ENCODE measurements at places on chromosomes 6 and 20. TPM values are rescaled to one million over a fixed set of nuclear protein-coding genes. Genes with fewer than 3 reads are reported as not detected.

The RFX6 gene
- not detected for polyA plus RNA-seq

The HUS1B gene
- polyA plus RNA-seq: 0.09 TPM

The HCRTR2 gene
- not detected for polyA plus RNA-seq

The LSM2 gene
- polyA plus RNA-seq: 59.6 TPM

The BFSP1 gene
- polyA plus RNA-seq: 5.8 TPM

The DDX43 gene
- polyA plus RNA-seq: not detected

The PSORS1C1 gene
- polyA plus RNA-seq: 3.0 TPM

The DSP gene
- 14.1 TPM for polyA plus RNA-seq

DNA sequence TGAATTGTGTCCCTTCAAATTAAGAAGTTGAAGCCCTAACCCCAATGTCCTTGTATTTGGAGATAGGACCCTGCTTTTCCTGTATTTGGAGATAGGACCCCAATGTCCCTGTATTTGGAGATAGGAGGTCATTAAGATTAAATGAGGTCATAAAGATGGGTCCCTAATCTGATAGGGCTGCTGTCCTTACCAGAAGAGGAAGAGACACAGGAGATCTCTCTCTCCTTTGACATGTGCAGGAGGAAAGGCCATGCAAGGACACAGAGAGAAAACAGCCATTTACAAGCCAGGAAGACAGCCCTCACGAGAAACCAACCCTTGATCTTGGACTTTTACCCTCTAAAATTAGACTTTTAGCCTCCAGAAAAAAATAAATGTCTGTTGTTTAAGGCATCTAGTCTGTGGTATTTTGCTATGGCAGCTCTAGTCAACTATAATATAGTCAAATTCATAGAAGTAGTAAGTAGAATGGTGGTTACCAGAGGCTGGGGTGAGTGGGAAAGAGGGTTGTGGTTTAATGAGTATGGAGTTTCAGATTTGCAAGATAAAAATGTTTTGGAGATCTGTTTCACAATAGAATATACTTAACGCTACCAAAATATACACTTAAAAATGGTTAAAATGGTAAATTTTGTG is 59.3 kb downstream of the UBE3D start:
- no peak for DNase-seq

- DNase-seq: no peak
Observed at GRCh38 chr6:99458319-99458718, 33.2 kb upstream of the PNISR start.

DNA sequence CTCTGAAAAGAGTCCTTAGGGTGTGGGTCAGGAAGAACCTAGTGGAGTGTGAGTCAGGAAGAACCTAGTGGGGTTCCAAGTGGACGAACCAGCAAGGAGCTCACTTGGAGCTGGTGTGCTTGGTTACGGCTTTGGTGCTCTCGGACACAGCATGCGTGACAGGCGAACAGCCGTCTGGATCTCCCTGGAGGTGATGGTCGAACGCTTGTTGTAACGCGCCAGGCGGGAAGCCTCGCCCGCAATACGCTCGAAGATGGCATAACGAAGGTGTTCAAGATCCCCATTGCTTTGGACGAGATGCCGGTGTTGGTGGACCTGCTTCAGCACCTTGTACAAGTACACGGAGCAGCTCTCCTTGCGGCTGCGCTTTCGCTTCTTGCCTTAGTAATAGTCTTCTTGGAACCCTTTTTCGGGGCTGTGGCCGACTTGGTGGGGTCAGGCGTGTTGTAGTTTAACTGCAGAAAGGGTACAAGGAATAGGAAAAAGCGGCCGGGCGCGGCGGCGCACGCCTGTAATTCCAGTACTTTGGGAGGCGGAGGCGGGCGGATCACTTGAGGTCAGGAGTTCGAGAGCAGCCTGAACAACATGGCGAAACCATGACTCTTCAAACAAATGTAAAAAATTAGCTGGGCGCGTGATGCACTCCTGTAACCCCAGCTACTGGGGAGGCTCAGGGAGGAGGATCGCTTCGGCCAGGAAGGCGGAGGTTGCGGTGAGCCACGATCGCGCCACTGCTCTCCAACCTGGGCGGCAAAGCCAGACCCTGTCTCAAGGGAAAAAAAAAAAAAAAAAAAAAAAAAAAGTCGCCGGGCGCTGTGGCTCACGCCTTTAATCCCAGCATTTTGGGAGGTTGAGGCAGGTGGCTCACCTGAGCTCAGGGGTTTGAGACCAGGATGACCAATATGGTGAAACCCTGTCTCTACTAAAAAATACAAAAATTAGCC is 48.0 kb downstream of the OR2B2 start:
- no peak for DNase-seq

DNA sequence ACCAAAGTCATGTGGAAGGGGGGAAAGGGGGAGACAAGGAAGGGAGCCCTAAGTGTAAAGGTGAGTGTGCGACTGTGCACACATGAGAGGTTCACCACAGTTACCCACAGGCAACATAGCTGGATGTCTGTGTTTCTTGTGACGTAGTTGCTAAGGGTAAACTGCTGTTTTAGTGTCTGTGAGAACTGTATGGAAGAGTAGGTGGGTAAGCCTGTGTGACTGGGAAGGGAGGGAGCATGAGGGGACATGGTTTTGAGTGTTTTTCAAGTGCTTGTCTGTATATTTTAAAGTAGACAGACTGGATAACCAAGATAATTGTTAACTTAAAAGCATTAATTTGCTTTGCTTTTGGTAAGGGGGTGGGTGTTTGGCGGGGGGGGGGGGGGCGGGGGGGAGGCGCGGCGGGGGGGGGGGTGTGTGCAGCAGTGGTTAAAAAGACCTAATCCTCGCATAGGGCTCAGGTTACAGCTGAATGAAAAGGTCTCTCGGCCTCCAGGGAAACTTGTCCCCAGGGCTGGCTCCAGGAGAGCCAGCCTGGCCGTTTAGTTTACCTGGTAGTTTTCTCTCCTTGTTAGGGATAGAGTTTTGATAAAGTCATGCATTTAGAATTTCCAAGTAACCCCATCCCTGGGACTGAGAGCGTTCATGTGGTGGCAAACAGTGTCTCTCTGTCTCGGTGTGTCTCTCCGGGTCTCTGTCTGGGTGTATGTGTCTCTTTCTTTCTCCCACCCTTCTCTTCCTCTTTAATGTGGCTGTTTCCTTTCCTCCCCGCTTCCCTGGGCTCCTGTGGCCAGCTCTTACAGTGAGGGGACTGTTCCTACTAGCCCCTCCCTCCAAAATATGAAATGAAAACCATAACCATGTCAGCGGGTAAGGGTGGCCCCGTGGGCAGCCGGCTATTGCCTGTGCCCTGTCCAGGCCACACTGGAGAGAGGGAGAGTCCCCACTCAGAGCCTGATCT is 3.4 kb downstream of the SCUBE3 start:
- DNase-seq: no peak

DNA sequence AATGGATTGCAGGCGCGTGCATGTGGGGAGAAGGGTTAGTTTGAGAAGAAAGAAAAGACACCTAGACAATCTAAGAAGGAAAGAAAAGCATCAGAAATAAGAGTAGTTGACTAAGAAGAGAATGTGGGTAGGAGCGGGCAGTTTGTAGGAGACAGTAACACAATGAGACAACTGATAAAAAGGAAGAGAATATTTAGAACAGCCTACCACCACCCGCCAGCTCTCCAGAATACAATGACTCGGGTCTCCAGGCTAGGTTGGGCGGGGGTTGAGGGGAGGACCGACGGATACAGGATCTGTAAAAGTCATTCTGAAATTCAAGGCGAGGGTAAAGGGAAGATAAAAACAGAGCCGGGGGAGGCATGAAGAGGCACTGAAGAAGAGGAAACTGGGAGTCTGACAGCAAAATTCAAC is 712 bp downstream of the ABHD16A start:
- no peak for DNase-seq

- no peak for DNase-seq
Observed at GRCh38 chr6:167094436-167094819, 28.5 kb upstream of the CCR6 start.

DNA sequence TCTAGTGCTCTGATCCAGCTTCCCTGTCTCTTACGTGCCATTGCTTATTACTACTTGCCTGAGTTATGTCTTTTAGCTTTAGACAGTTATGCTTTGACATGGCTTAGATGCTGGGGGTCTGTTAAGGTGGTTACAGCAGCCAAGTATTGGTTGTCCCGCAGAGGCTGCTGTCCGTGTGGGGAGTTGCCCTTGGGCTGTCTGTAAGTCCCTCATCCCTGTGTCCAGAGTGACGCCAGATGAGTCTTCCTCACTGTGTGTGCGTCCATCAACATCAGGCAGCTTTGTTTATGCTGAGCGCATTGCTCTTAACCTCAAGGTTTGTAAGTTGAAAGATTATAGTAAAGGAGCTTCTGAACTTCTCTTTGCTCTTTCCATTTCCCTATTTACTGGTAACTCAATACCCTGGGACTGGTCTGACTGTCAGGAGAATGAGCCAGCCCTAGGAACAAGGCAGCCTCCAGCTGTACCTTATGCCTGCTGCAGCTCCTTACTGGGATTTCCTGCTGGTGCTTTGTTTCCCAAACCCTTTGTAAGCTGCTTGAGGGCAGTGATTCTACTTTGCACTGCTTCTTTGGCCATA is 7.2 kb downstream of the FAM120B start:
- no peak for DNase-seq
